ENCODE measurements at places on chromosomes 13 and 19.
A peak's percentile ranks its signal among the peaks of the same experiment; 100 is the strongest.

DNA sequence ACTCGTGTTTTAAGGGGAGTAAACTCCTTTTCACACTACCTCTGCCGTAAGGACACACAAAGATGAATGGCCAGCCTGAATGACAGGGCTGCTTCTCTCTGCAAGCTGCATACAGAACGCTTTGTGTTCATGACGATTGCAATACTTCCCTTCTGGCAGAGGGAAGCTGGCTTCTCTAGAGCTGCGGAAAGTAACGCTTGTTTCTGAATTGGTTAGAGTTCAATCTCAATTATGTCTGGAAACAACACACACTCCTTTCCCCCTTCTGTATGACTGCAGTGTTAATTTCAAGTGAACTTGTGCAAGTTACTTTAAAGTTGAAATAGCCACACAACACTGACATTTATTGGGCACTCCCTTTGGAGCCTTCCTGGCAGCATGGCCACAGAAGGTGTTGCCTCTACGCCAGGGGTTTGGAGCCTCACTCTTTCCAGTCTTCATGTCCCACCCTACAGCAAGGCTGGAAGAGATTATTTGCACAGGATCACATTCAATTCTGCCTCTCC lies 242.6 kb downstream of the NDFIP2 start:
- DNase-seq: no peak

GRCh38 chr13:48220592-48220980 lies 12.4 kb upstream of the ITM2B start:
- DNase-seq: no peak

- DNase-seq: no peak
Measured at GRCh38 chr13:71593566-71593965, 273.4 kb downstream of the DACH1 start.

GRCh38 chr13:23715762-23716235 lies 145.6 kb downstream of the TNFRSF19 start:
- no peak for DNase-seq

DNA sequence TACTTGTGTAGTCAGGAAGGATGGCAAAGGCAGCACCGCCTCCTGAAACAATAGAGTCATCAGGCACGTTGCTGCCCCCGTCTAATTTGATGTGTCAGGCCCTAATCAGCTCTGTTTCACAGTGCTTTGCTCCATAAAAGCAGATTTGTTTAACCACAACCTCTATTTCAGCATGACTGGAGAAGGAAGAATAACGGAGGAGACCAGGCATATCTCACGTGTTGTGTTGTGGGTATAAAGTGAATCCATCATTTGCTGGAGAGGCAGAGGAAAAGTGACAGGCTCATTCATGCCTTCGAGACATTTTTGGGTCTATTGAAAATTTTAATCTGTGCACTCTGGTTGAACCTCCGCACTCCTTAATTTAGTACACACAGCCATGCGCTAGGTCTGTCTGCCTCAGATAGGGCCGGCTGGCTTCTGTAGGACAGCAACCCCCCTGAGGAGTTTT lies 940.4 kb upstream of the SLC10A2 start:
- DNase-seq: no peak

DNA sequence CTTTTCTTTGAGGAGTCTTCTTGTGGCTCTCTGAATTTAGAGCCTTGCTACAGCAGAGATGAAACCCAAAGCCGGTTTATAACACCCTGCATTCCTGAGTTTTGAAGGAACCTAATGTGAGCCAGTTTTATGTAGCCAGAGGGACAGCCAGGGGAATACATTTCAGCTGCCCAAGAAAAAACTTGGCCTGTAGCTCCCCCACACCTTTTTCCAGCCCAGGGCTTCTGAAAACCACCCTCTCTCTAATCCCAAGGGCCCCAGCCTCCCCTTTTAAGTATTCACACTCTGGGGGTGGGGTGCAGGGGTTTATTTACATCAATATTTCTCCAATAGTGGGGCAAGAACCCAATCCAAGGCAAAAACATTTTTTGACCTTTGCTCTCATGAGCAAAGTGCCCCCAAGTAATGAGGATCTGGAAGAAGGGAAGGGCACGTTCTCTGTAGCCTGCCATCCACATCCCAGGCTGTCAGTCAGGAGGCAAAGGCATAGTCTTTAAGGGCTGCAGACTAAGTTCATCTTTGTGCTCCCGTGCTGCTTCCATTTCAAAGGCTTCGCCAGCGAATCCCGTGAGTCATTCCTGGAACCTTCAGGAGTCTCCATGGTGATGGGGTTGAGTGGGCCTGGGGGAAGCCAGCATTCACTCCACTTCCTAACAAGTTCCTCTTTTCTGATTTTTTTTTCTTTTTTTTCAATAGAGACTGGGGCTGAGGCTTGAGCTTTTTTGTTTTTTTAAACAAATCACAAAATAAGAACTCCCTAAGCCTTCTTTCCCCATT lies 33.2 kb upstream of the MEDAG start:
- no peak for DNase-seq

- DNase-seq: no peak
Measured at GRCh38 chr13:28041031-28041461, 52.6 kb upstream of the URAD start.

DNA sequence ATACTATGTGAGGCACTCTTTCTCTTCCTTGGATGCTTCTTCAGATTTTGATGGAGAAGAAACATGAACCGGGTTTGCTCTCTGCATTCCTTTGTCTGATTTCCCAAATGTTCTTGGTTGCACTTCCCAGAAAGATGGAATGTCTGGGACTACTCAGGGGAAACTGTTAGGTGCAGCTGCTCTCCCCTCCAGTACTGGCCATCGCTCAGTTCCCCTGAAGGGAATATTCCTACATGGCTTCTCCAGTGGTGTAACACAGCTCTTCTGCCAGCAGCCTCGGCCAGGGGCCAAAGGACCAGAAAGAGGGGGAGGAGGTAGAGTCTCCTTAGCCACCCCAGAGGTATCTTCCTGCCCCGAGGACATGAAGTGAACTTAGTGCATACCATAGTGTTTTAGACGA lies 33.5 kb upstream of the SPRY2 start:
- DNase-seq: no peak

GRCh38 chr13:77674852-77675251 lies 22.6 kb upstream of the SLAIN1 start:
- DNase-seq: no peak

GRCh38 chr13:93965587-93965986 lies 513.9 kb downstream of the DCT start:
- no peak for DNase-seq

- DNase-seq: no peak
Measured at GRCh38 chr13:69391756-69392155, 715.9 kb upstream of the ATXN8OS start.

DNA sequence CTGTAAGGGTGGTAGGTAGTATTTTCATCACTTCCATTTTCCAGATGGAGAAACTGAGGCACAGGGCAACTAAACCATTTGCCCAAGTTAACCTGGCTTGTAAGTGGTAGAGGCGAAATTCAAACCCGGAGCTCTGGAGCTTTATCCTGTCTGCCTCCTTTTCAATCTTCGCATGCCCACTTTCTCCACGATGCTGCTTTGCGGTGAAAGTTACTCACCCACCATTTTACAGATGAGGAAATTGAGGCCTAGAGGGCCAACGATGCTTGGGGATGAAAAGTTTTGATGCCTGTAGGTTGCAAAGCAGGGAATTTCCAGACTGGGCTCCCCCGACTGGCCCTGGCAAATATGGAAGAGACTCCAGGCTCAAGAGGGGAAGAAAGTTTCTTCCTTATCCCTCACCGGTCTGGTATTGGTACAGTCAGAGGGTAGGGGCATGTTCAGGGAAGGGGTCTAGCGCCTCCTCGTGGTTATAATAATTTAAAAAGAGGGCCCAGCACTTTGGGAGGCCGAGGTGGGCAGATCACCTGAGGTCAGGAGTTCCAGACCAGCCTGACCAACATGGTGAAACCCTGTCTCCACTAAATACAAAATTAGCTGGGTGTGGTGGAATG lies 1.9 kb upstream of the SH2D3A start:
- DNase-seq: no peak

DNA sequence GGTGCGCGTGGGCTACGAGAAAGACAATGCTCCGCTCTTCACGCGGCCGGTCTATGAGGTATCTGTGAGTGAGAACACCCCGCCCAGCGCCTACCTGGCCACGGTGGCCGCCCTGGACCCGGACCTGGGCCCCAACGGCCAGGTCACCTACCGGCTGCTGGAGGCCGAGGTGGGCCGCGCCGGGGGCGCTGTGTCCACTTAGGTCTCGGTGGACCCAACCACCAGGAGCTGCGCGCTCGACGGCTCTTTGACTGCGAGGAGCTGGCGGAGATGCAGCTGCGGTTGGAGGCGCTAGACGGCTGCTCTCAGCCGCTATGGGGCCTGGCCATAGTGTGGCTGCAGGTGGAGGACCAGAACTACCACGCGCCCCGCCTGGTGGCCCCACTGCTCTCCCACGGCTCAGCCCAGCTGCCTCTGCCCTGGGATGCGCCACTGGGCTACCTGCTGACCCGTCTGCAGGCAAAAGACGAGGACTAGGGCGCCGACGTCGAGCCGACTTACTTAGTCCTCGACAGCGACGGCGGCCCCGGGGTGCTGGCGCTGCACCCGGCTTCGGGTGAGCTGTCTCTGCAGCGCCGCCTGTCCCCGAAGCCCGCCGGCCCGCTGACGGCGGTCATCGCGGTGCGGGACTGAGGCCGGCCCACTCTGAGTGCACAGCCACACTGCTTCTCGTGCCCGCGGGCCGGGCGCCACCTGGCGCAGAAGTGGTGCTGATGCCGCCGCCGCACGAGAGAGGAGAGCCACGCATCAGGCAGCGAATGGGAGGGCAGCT lies 173.0 kb downstream of the OLFM4 start:
- DNase-seq: no peak

DNA sequence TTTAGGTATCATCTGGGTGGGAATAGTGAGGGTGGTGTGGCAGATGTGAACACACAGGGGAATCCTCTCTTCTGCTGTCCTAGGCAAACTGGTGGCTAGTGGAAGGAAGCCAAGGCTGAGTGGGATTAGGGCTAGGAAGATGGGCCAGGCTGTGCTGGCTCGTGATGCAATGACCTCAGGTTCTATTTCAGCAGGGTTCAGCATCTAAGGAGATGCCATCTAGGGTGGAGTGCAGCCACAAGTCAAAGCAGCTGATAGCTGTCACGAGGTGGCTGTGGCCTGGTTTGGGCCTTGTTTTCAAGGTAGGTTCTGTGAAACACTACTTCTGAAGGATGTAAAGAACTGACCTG lies 21.6 kb downstream of the ARL11 start:
- DNase-seq: no peak

DNA sequence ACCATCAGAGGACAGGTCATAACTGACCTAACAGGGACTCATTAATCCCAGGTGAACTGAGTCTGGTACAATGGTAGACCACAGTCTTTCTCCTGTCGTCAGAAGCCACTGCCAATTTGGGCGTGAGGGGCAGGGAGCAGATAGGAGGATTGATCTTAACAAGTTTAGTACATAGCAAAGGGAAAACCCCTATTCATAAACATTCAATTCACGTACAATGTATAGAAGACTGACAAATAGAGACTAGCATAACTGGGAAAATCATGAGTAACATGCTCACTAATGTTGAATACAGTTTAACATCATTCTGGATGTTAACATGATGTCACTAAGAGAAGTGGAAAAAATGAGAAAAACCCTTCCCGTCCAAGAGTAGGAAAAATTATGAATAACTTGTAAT lies 54.1 kb downstream of the SLC7A1 start:
- DNase-seq: no peak

GRCh38 chr19:58361900-58362271 lies 665 bp downstream of the ZNF497 start:
- peak; percentile 10 for DNase-seq

GRCh38 chr19:39736088-39736487 lies 1.7 kb downstream of the CLC start:
- DNase-seq: no peak

DNA sequence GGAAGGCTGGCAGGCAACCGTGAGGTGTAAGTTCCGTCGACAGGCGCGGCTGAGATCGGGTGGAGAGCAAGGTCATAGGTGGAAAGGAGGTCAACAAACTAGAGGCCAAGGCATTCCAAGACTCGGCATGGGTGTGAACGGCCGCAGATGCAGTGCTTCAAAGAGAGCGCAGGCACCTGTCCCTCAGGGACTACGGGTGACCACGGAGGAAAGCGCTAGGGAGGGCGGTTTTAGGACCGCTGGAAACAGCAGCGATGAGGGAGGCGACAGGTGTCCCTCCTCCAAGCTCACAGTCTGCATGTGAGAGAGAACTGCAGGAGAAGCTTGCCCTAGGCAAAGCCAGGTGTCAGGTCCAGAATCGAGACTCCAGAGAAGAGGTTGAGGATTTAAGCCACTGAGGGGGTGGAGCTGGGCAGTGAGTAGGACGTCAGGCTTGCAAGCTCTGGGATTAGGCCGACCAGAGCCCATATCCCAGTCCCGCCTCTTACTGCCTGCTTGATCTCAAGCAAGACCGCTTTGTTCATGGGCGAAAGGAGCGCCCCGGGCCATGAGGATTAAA lies 1.6 kb upstream of the MLNR start:
- DNase-seq: no peak

- no peak for DNase-seq
Measured at GRCh38 chr13:23995283-23996073, 98.2 kb upstream of the C1QTNF9B start.

- DNase-seq: peak; percentile 65
Measured at GRCh38 chr13:19864746-19865309, 1.4 kb upstream of the ZMYM5 start.

DNA sequence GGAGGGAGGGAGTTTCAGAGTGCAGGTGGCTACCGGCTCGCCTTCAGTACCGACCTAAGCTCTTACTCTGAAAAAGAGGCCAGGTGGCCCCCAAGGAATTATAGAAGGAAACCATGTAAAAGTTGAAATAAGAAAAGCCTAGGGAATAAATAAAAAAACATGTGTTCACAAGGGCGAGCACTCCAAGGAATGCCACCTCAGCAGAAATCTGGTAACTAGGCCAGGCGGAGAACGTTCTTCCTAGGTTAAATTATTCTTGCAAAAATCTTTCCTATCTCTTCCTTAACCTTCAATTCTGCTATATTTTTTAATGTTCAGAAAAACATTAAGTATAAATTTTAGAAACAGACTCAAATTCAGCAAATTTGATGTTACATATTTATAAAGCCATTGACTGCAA lies 1260.3 kb upstream of the SLC10A2 start:
- DNase-seq: no peak

DNA sequence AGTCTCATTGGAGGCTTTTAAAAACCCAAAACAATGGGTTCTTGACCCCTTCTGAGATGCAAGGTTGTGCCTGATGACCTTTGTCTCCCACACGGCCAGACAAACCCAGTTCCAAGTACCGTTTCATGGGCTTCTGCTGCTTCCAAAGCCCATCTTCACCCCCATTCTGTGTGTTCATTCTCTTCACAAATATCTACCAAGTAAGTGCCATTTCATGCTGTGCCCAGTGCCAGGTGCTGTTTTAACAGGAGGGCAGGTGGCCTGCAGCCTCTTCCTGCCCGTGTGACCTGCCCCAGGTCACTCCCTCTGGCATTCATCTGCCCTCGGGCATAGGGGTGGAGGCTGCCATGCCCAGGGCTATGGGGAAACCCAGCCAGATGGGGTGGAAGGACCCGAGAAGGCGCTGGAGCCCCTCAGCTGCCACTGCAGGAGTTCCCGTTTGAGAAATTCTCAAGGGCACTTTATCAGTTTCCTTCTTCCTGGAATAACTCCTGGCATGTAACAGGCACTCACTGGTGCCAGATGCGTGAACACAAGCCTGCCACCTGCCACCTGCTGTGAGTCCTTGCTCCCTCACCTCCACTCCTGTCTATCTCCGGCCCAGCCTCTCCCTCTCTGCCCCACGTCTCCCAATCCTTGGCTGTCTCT lies 12.5 kb downstream of the CAPN12 start:
- no peak for DNase-seq
